ENCODE measurements at places on chromosomes 1 and 21.

GRCh38 chr21:41362605-41363369 lies 960 bp downstream of the MX2 start:
- DNase-seq: no peak

- DNase-seq: no peak
Measured at GRCh38 chr1:9240914-9241820, 6.6 kb downstream of the H6PD start.

DNA sequence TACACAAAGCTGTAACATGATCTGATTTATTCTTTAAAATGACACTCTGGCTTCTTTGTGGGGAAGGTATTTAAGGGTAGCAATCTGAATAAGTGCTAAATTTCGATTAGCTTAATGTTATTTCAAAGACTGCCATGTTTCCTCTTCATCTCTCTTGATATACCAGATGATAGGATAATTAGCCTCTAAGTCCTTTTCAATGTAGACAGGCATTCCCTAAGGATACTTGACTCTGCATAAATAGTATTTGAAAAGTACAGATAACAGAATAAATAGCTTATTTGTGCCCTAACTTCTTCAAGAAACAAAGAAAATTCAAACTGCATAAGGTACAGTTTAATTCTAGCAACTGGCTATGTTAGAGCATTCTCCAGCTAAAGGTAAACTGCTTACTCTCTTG lies 46.2 kb downstream of the ARHGAP29 start:
- no peak for DNase-seq

- no peak for DNase-seq
Measured at GRCh38 chr1:228267962-228268880, 60.4 kb downstream of the OBSCN start.

GRCh38 chr1:157132111-157132510 lies 6.1 kb downstream of the ETV3 start:
- no peak for DNase-seq

DNA sequence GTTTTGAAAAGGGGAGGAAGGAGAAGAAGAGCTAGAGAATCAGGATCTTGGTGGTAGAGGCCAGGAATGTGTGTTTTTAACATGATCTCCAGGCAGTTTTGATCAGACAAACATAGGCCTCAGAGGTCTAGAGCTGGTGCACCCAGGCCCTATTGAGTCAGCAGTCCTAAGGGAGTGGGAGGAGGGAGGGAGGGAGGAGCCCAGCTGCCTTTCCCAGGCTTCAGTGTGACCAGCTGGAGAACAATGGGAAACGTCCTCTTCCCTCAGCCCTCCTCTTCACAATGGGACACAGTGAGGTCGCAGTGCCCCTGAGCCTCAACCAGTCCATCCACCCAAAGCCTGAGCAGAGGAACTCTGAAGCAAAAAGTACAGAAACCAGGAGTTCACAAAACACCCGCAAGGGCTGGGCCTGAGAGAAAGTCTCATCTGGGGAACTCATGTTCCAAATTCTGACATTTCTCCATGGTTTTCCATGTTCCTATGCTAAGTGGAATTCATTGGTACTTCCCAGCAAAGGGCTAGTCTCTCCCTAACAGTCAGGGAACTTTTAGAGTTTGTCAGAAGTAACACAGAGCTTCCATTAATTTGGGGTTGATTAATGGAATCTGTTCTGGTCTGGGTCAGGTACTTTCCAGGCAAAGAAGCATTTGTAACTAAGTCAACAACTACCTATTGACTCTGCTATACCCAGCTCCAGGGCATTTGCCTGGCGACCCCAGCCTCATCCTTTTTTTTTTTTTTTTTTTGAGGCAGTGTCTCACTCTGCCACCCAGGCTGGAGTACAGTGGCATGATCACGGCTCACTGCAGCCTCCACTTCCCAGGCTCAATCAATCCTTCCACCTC lies 37.5 kb downstream of the ELAPOR1 start:
- DNase-seq: no peak

All from GM12892 (cell line).